ENCODE measurements at places on chromosomes 5 and 9. TPM values are rescaled to one million over a fixed set of nuclear protein-coding genes. Genes with fewer than 3 reads are reported as not detected.

The FCHSD1 gene
- total RNA-seq, result 12.2 TPM

The F2RL2 gene
- 0.56 TPM for total RNA-seq

The ZNF462 gene
- 16.8 TPM for total RNA-seq

The PRR16 gene
- 12.0 TPM for total RNA-seq

The CDC20B gene
- total RNA-seq, result under 0.01 TPM

The EIF4EBP3 gene
- 2.1 TPM for total RNA-seq

The ANKRD31 gene
- under 0.01 TPM for total RNA-seq

The TMEM252 gene
- total RNA-seq, result not detected

The PLCXD3 gene
- 0.64 TPM for total RNA-seq

The SH3RF2 gene
- 2.5 TPM for total RNA-seq

The DNAH5 gene
- total RNA-seq, result 1.7 TPM

The SLIT3 gene
- 3.4 TPM for total RNA-seq

The FCN1 gene
- total RNA-seq, result not detected

The SPAG8 gene
- 0.48 TPM for total RNA-seq

The PCDHGB5 gene
- 7.6 TPM for total RNA-seq

The IFNA2 gene
- not detected for total RNA-seq

The MRPL50 gene
- total RNA-seq, result 10.3 TPM

The GPR107 gene
- total RNA-seq, result 23.6 TPM

All from epithelial cell of alveolus of lung (primary cell).